ENCODE measurements at places on chromosomes 6 and 20.

DNA sequence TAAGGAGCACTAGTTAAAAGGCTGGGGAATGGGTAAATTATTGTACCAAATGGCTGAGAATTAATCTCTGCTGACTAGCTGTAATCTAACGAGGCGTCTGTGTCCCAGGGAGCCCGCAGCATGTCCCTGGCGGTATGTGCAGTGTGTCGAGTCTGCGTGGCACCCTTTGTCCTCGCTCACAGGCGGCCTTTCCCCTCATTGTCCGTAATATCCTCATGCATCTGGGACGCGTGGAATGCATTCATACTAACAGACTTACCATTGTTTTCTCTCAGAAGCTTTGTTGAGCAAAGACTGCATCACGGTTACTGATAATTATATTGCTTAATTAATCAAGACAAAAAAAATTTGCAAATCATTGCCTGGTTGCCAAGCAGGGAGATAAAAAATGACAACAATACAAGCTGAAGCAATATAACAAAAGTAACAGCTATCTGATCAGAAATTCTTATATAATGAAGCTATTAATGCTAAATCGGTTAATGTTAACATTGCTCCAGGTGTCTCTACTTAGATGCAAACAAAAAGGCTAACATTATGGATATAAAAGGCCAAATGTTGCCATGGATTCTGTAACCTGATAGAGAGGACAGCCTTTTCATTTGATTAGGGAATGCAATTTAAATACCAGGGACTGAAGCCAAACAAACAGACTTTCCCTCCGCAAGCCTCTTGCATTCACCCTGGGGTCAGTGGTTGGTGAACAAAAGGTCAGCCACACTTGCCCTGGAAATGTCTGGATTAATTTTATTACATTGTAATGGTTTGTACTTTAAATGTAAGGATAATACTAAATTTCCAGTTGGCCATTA, 124.8 kb downstream of the INSM1 start:
- DNase-seq = no peak

DNA sequence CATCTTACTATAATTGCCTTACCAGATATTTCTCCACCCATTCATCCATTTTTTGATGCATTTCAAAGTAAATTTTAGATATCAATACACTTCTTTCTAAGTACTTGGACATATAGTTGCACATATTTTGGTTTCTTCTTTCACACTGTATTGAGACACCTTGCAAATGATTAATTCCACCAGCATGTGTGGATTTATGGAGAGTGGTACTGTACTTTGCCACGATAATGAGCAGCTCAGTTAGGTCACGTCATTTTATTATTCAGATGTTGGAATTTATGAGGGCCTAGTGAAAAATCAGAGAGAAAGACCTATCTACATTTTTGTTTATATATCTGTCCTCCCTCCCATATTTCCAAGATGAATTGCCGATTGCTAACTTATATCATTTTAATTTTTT, 5.3 kb downstream of the NFYA start:
- no peak for DNase-seq

DNA sequence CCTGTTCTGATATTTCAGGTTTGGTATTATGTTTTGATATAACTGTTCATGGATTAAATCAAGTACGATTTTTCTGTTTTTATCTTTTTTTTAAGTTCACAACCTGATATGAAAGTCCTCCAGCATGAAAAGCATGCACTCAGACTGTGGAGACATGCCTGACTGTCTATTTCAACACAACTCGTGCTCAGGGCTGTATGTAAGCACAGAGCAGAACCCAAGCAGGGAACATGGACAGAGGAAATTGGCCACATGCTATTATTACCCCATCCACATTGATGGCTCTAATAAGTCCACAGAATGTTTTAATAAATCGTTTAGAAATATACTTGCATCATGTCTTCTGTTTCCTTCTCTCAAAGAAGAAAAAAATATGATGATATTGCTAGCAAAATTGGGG, 730.4 kb downstream of the C6orf118 start:
- DNase-seq = no peak

GRCh38 chr6:33091957-33092356, 16.2 kb downstream of the HLA-DPB1 start:
- peak; percentile 79 for DNase-seq

GRCh38 chr6:170532867-170533488, 20.1 kb downstream of the PSMB1 start:
- no peak for DNase-seq

DNA sequence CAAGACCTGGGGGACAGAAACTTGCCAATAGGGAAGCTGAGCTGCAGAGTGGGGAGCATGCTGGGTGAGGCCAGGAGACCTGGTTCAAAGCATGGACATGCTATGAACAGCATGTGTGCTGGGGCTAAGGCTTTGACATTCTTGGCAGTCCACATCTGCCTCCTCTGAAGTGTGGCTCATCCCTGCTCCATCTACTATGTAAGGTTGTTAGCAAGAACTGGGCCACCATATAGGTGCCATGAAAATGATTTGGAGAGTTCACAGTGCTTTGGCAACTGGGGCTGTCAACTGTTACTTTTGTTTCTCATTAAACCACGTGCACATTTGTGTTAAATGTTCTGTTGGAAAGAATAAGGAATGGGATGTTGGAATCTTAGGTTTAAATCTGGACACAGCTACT, 311.1 kb downstream of the CDC5L start:
- no peak for DNase-seq

DNA sequence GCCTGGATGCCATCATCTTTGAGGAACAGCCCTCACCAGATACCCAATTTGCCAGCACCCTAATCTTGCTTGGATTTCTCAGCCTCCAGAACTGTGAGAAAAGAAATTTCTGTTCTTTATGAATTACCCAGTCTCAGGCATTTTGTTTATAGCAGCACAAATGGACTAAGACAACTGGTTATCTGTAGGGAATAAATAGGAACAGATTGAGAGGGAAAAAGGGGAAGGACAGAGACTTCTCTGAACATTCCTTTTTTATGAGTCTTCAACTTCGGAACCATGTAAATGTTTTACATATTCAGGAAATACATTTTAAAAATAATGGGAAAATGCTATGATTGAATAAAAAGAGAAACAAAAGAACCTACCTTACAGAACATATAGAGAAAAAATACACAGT, 20.9 kb downstream of the KCTD20 start:
- no peak for DNase-seq

DNA sequence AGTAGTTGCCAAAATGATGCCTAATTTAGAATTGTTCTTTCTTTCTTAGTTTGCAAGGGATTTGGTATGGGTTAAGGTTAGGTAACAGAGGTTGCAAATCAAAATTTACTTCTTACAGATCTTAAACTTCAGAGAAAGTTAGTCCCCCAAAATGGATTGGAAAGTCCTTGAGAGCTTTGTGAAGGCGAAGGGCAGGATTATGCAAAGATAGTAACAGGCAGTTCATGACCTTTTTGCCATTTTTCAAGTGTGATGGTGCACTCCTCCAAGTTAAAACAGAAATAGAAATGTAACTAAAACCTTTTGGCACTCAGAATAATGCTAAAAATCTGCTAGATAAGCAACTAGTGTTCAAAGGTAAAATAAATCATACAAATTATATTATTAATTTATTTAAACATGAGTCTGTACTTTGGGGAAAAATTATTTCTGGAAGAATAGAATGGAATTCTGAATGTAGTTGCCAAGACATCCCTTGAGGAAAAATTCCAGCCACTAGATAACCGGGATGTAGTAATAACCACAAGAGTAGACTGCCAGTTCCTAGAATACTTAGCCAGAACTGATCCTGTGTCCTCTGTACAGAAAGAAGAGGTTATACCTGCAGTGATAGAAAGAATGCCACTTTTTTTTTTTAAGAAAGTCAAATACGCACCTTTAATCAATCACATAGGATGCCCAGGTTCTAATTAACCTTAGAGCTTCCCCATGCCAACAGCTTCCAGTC, 31.8 kb upstream of the DAAM2 start:
- no peak for DNase-seq

DNA sequence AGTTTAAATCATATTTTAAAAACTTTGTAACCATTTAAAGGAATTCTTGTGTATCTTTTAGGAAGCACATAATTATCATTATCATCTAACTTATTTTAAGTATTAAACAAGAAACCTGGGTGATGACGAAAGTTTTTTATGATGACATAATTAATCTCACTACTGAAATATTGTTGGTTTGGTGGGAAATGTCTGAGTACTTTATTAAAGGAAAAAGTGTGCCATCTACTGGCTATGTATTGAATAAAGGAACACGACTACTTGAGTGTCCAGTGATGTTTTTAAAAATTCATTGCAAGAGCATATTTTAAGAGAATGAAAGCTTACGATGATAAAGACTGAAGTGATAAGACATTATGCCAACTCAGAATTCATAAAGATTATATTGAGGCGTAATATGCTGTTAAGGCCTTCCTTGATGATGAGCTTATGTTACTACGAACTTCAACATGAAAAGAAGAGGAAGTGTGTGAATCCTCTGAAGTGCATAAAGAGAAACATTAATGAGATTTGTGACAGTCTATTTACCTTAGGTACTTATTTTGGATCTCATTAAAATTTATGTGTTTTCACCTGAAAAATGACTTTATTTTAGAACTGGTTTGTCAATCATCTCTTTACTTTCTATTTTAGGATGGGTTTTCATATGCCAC, 12.0 kb upstream of the TRMT11 start:
- DNase-seq = peak; percentile 91

- peak; percentile 88 for DNase-seq
Measured at GRCh38 chr6:67880939-67881705, 754.0 kb upstream of the ADGRB3 start.

DNA sequence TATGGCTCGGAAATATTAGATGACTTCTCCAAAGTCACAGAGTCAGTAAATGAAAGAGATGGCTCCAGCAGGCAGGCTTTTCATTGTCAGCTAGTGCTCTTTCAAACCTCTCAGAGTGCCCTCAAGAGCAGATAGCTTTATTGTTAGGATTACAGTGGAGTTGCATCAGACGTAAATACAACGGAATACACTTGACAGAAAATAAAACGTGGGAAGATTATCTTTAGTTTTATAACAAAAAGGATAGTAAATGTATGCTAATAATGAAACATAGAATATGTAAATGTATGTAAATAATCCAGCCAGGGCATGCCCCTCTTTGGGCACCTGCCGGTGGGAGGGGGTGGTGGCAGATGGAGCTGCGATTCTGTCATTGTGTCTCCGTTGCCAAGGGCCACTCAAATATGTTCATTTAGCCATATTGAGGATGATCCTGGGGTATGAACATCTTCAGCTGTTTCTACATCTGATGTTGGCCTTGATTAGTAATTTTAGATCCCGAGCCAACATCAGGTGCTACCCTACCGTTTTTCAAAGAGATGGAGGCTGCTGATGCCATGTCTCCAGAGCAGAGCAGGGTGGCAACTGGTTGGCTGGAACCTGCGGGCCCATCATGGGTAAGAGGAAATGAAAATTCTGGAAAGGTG, 358.3 kb upstream of the SULF2 start:
- DNase-seq = peak; percentile 73

GRCh38 chr6:34791164-34791700, 651 bp upstream of the BLTP3A start:
- DNase-seq = peak; percentile 90

- DNase-seq = no peak
Measured at GRCh38 chr6:52858416-52858815, 17.8 kb upstream of the GSTA5 start.

DNA sequence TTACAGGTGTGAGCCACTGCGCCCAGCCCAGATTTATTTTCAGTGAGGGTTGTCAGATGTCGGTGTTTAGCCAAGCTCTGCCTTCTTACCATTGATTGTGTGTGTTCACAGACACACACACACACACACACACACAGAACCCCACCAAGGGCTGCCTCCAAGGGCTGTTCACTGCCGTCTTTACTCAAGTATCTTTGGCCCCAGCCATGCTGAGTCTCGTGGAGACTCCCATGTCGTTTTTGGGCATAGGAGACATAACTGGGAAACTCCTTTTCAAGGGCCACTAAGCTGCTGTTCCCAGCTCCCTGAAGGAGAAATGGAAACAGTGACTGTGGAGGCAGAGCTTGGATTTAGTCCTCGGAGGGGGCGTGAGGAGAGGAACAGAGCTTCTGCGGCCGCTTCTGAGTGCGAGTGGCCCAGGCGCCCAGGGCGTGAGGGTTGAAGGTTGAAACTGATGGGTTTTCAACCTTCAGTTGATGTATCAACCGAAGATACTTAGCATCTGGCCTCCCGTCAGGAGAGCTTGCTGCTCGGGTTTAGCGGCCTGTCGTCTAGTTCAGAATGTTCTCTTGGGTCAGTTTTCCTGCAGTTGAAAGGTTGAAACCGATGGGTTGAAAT, 243.6 kb downstream of the TTLL2 start:
- DNase-seq = no peak

DNA sequence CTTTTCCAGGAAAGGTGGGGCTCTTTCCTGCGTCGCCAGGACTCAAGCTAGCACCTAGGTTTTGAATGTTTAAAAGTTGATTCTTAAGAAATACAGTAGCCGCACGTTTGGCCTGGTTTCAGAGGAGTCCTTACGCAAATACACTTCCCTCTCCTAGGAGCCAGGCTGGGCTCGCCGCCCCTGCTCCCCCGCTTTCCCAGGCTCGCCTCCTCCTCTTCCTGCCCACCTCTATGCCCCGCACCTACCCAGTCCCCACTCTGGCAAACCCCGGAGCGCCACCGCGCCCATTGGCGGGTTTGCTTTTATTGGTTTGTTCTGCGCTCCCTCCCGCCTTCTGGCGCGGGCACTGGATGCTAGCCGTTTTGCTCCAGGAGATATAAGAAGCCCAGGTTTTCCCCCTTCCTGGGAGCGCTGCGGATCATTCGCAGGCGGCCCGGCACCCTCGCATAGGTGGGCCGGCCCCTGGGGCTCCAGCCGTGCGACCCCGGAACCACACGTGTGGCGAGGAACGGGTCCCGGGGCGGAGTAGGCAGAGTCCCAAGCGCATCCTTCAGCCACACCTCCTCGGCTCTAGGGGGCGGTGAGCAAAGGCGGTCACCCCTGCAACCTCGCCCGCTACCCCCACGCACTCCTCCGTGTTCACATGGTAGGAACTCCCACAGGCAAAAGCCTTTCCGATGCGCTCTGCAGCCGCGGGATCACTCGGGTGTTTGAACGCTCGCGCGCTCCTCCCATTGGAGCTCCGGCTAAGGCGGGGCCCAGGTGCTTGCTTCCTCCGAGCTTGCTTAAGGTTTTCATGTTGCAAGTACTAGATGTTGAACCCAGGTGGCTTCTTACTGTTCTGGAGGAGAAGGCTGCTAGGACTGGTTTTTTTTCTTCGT, 119.0 kb downstream of the RTN4IP1 start:
- peak; percentile 33 for DNase-seq

DNA sequence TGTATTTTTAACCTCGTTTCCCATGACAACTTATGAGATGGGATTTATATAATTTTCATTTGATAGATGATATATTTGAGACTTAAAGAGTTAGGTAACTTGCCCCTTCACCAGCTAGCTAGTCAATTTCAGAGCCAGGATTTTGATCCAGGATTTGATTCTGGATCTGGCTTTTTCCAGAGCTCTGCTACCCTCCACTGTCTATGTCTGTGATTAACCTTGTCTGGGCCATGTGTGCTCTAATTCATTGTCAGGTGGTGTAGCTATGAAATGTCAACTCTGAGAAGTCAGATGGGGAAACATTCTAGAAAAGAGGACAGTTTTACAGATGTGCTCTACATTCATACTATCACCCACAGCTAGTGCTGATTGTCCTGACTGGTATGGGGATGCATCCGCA, 42.5 kb upstream of the MLIP start:
- DNase-seq = no peak

GRCh38 chr20:53939190-53939571, 131.2 kb downstream of the BCAS1 start:
- DNase-seq = no peak
